Esophagus (tissue), 2 donors: ENCODE measurements at places on chromosomes 4 and X. TPM values are rescaled to one million over a fixed set of nuclear protein-coding genes. Genes with fewer than 3 reads are reported as not detected.

WNK3 gene
- 0.18 TPM for polyA plus RNA-seq

PLP1 gene
- 2.3 TPM for polyA plus RNA-seq

DHRSX gene
- polyA plus RNA-seq = 2.5 TPM

HELT gene
- not detected for polyA plus RNA-seq

MCTS1 gene
- 32.5 TPM for polyA plus RNA-seq

RNF212 gene
- 1.2 TPM for polyA plus RNA-seq

MBNL3 gene
- polyA plus RNA-seq = 2.5 TPM

LDB2 gene
- polyA plus RNA-seq = 3.5 TPM

GAGE12F gene
- polyA plus RNA-seq = not detected

UGT2B10 gene
- polyA plus RNA-seq = not detected

NAA11 gene
- not detected for polyA plus RNA-seq
